ENCODE measurements at places on chromosomes 12 and 14.

GRCh38 chr12:9669534-9669933 is at the start of gene CLEC2D:
TSS of gene CLEC2D (plus strand) at chr12:9669713. CDS start at chr12:9669735, 22 bp downstream.
- no peak for DNase-seq

GRCh38 chr14:56195704-56196103 is 77.5 kb downstream of the PELI2 start:
- no peak for DNase-seq

DNA sequence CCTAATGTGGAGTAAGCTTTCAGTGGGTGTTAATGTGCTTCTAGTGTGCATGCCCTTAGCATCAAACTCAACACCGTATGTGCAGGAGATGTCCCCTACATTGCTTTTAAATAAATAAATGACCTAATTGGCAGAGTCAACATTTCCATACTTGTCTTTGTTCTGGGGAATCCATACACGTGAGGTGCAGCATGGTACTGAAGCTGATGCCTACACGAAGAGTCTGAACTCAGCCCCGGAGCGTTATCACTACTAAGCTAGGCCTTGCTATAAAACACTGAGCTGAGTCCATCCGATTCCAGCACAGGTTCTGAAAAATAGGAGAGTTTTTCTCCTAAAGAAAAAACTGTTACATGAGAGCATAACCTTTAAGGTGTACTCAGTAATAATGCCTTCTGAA is 125.0 kb upstream of the DYRK2 start:
- no peak for DNase-seq

DNA sequence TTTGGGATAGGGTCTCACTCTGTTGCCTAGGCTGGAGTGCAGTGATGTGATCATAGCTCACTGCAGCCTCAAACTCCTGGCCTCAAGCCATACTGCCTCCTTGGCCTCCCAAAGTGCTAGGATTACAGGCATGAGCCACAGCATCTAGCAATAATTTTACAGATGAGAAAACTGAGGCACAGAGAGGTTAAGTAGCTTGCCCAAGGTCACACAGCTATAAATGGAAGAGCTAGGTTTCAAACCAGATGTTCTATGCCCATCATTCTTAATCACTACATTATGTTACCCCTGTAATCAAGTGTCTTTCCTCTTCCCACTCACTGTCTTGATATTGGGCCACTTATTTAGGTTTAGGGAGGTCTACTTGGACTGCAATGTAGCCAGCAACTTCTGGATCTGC is 3.6 kb downstream of the SLC17A8 start:
- DNase-seq = no peak

DNA sequence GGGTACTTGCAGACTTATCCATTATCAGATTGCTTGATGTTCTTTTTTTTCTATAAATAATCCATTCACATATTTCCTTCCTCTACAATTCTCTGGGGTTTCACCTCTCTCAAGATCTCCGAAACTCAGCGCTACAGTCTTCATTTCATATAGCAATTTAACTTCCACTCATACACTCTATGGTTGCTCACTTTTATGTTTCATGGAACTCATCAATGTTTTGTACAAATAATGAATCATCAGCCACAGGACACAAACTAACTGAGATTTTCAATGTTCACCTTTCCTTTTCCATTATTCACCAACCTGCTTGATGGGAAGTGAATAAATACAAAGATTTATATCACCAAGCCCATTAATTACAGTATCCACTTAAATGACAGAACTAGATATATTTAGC is 534.7 kb downstream of the LRFN5 start:
- DNase-seq = no peak

DNA sequence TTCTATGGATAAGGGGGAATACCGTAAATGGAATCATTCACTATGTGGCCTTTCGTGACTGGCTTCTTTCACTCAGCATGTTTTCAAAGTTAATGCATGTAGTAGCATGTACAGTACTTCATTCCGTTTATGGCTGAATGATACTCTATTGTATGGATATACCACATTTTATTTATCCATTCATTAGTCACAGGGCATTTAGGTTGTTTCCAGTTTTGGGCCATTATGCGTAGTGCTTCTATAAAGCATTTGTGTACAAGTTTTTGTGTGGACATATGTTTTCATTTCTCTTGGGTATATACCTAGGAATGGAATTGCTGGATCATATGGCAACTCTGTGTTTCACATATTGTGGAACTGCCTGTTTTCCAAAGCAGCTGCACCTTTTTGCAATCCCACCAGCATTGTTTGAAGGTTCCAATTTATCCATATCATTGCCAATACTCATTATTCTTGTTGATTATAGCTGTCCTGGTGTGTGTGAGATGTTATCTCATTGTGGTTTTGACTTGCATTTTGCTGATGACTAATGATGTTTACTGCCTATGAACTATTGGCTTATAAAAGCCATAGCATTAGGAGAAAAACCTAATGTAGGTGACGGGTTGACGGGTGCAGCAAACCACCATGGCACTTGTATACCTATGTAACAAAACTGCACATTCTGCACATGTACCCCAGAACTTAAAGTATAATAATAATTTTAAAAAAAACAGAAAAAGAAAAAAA is 45.5 kb downstream of the ATF7IP start:
- no peak for DNase-seq

- DNase-seq = no peak
These were observed 21.7 kb downstream of the BORCS5 start for GRCh38 chr12:12378616-12379015.

Measured in neural progenitor cell (in vitro differentiated cells).